ENCODE measurements at places on chromosomes 5 and 9.

GRCh38 chr5:93583439-93583767 lies 381 bp downstream of the NR2F1 start:
- DNase-seq: no peak

GRCh38 chr9:127278372-127278771 lies 13.8 kb downstream of the GARNL3 start:
- DNase-seq: no peak

DNA sequence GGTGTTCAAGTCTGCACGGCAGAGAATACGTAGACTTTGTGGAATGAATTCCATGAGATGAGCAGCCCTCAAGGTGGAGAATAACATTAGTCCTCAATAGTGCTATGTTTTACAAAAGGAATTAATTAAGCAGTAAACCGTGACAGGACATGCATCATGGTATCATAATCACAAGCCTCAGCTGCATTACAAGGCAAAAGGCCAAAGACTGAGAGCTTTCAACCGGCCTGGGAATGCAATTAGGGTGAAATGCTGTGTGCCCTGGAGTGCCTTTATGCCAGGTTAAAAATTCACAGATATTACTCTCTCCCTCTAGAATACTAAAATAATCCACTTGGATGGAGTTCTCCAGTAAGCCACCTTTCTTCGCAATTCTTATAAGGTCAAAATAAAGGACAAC lies 270.6 kb downstream of the MLLT3 start:
- DNase-seq: no peak

DNA sequence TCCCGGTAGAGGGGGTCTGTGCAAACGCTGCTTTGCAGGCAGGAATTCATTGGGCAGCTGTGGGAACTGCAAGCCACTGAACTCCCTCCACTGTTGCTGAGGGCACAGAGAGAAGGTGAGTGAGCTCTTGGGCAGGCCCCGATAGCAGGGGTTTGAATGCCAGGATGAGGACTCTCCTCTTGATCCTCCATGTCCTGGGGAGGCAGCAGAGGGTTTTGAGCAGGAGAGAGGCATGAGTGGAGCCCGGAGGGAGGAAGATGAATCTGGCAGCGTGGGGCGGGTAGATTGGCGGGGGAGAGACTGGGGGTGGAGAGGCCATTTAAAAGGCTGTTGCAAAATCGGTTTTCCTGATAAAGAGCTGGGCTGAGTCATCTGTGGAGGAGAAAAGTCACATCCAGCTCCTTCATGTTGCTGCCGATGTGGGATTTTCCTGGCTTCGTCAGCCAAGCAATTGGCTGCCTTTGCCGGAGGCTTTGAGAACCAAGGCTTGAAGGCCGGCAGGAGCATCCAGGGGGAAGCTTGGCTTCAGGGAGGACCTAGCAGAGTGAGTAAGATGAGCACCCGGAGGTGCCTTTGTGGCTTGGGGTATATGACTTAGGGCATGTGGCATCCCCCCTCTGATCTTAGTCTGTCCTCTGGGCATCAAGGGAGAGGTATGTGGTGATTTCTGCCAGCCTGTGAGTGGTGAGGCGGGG lies at the start of gene SYNPO:
SYNPO (plus strand) TSS at position 350 of the 695 bp plus-strand sequence. CDS start 7,616 bp downstream, outside the sequence.
- DNase-seq: peak; percentile 56

DNA sequence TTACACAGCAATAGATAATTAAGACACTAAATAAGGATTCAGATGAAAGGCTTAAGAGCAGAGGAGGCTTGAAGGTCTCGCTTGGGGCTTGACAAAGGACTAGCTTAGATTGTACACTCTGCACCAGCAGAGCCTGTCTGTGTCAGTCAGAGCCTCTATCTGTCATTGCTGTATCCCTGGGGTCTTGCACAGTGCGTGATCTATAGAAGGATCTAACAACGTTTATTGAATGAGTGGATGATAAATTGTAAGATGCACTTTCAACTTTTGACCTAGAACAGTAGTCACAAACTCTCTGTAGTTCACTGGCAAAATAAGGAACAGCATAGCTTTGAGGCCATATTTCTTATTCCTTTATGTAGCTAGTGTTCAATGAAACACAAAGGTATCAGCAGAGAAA lies 173.5 kb downstream of the ENTREP1 start:
- DNase-seq: no peak

GRCh38 chr9:108850293-108850897 lies 5.4 kb downstream of the ACTL7B start:
- DNase-seq: peak; percentile 45

- DNase-seq: no peak
These were observed 49.6 kb upstream of the RAPGEF6 start for GRCh38 chr5:131684595-131684994.

GRCh38 chr5:87154191-87154590 lies 113.5 kb upstream of the RASA1 start:
- no peak for DNase-seq

DNA sequence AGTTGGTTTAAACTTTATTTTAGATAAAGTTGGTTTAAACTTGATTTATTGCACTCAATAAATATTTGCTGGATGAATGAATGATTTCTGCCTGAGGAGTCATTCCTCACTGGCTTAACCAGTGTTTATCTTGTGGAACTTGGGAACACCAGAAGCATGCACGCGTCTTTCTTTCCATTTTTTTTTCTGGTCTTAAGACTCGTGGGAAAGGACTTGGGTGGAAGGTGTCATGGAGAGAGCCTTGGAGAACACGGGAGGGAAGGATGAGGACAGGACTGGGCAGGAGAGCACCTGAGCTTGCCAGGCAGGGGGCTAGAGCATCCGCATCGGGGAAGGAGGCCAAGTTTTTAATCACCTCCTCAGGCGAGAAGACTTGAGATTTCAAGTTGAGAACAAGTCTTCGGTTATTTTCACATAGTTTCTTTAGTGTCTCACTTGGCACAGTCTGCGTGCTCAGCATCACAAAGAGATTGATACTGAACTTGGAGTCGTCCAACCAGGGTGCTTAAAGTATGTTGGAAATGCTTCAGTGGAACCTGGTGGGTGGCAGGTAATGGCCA lies 144.2 kb downstream of the PDZD2 start:
- DNase-seq: no peak

DNA sequence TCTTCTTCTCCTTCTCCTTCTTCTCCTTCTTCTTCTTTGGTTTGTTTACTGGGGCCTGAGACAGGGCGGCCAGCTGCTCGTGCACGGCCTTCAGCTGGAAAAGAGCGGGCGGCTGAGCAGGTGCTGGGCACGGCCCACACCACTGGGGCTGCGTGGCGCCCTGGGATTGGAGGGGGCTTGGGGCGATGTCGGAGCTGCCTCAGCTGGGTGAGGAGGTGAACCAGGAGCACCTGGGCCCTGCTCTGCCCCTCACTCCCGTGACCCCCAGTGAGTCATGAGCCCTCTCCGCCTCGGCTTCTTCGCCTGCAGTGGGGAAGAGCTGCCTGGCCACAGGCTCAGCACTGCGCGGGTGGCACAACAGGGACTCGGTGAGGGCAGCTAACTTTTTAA lies 14.9 kb downstream of the BRD3OS start:
- no peak for DNase-seq

DNA sequence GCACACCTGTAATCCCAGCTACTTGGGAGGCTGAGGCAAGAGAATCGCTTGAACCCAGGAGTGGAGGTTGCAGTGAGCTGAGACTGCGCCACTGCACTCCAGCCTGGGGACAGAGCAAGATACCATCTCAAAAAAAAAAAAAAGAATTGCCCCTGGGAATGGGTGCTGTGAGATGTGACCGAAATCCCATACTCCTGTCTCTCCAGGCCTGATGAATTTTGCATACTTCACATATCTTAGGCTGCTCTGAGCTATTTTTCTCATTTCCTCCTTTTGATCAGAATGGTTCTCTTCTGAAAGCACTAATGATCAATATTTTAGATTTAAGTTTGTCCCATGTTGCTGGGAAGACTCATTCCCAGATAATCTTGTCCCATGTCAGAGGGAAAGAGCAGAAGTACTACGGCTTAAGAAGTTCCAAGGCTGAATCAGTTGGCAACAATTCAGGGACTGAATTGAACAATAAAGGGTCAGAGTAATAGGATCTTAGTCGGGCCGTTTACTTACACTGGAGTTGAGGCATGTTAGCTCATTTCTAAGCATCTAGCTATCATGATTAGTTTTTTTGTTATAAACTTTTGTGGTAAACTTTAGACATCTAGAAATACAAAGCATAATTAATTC lies 44.2 kb upstream of the TENT2 start:
- no peak for DNase-seq

DNA sequence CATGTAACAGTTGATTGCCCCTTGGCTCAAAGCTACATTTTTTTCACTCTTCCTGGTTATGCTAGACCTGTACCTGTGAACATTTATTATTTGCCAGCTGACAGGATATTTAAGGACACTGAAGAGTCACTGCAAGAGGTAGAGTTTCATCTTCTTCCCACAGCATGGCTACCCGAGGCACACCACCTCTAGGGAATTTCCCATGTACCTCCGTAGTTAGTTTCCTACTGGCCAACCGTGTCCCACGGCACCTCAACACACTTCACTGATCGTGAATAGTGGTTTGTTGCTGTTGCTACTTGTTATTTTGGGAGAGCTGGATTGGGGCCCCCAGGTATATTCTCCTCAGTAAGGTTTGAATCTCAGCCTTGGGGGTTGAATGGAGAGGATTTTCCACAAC lies 648.6 kb downstream of the SEMA5A start:
- DNase-seq: no peak

DNA sequence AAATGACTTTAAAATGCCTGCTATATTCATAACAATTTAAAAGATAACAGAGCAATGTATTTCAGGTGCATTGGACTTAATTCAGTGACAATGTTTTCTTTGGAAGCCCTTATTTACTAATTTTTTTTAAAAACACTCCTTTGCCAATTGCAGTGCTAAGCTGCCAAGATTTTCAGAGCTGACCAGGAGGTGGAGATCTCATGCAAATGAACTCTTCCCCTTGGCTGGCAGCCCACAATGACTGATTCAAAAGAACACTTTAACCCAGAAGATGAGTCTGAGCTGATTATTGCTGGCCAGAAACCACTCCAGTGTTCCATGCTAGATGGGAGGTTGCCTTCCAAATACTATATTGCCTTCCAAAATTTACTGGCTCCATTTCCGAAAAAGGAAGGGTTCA lies 128.3 kb upstream of the CCNH start:
- DNase-seq: no peak

DNA sequence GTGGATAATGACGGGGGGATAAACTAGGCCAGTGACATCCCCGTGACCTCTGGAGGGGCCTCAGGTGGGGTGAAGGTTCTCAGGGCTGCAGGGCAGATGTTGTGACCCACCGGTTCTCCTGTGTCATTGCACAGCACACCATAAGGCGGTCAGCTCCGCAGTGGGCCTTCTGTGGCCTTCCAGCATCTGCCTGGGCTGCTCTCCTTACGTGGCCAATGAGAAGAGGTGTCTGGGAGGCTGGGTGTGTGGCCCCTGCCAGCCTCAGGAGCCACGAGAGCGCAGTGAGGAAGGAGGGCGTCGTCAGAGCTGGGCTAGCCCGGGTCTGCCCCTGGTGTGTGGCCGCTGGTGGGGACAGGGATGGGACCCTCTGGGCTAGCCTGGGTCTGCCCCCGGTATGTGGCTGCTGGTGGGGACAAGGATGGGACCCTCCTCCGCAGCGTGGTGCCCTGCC lies 48.7 kb downstream of the COL5A1 start:
- no peak for DNase-seq

GRCh38 chr9:127873223-127873691 lies 4.2 kb downstream of the AK1 start:
- no peak for DNase-seq

- DNase-seq: no peak
These were observed 146.9 kb downstream of the GOLPH3 start for GRCh38 chr5:32027093-32027716.

DNA sequence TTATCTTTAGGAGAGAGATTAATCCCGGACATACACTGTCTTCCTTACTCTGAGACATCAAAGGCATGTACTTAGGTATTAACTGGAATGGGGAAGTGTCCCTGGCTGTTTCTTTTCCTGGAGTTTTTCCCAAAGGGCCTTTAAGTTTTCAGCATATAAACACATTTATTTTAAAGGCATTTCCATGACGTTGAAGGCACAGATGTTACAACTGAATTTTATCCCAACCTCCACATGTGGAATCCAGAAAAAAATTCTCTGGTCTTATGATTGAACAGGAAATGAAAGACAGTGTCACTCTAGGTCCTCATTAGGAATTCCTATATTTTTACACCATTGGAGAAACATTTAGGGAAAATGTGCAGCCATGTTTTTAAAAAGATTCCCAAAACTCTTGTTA lies 41.6 kb upstream of the SHOC1 start:
- no peak for DNase-seq

DNA sequence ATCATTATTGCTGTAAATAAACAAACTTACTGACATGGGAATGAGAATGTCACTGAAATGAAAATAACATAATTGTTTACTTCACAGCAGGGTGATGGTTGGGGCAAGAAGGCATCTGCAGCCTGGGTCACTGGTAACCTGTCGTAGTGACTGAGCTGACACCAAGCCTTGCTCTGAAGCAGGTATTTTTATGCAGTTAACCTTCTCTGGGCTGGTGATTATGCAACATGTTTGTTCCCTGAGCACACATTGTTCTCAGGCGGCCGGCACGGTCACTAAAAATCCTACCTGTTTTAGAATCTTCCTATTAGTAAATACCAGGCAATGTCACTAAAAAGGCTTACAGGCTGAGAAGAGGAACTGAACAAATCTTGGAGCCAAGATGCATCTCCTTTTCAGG lies 157.7 kb upstream of the NR3C1 start:
- no peak for DNase-seq

- no peak for DNase-seq
These were observed 12.7 kb upstream of the TGFBI start for GRCh38 chr5:136015966-136016650.

DNA sequence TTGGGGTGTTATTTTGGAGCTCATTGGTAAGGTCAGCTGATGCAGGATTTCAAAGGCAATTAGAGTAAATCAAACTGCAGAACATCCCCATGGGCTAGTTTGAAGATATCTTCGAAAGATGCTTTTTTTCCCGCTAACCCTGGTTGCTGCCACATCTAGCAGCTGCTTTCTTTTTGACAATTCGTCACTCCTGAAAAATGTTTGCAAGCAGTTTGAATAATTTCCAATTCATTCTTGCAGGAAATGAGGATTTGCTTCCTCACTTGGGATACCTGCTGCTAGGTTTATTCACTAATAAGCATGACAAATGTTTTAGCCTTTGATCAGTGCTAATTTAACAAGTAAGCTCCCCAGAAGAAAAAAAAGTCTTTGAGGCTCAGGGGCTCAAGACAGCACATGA lies 649.6 kb upstream of the RORB start:
- DNase-seq: no peak

Data from HTR-8/SVneo (cell line).